CD4-positive, alpha-beta T cell treated with Interleukin-15 for 1 hour (primary cell): ENCODE measurements at places on chromosomes 13 and 19.
A peak's percentile ranks its signal among the peaks of the same experiment; 100 is the strongest.

GRCh38 chr19:2282062-2282861, at the start of gene PEAK3:
Gene PEAK3 (minus strand): TSS chr19:2282175. CDS start chr19:2280931, 1,244 bp downstream.
- peak; percentile 58 for DNase-seq

GRCh38 chr19:27775395-27775794, 1437.6 kb downstream of the UQCRFS1 start:
- DNase-seq = no peak

- DNase-seq = no peak
Measured at GRCh38 chr13:48593536-48593935, 60.2 kb upstream of the CYSLTR2 start.

DNA sequence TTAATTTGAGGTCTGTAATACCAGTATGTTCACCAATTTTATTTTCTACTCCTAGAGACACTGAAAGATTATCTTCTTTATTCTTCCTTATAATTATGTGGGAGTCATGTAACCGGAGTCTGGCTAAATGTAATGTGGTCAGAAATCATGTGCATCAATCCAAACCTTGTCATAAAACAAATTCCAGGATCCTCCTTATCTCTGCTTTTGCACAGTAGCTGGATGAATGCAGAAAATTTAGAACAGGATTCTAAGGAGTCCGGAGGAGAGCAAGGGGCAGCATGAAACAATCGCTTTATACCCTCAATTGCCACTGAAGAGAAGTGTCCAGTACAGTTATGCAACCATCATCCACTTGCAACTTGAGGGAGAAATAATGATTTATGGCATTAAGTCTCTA, 2674.7 kb upstream of the PCDH20 start:
- no peak for DNase-seq

DNA sequence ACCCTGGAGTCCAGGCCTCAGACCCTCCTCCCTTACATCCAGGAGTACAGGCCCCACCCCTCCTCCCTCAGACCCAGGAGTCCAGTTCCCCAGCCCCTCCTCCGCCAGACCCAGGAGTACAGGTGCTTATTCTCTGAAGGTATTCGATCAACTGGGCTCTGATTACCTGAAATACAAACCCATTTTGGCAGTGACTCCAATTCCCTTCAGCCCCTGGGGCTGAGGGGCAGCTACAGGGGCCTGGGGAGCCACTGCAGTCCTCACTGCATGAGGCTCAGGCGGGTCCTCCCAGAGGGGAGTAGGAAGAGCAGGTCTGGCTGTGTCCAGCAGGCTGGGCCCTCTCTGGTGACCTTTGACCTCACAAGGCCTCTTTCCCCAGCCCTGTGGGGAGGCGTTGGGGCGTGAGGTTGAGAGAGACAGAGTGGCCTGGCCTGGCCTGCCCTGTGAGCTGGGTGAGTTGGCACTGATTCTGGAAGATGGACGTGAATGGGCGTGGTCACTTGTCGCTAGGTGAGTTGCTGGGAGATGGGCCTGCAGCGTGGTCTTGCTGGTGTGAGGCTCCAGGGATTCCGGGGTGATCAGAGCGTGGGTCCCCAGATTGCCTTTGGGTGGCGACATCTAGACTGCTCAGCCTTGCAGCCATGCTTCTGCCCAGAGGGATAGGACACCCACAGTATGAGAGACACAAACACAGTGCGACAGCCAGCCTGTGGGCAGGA, 3.1 kb downstream of the BCAT2 start:
- no peak for DNase-seq

- no peak for DNase-seq
Measured at GRCh38 chr19:50266896-50267295, 62.3 kb downstream of the KCNC3 start.

DNA sequence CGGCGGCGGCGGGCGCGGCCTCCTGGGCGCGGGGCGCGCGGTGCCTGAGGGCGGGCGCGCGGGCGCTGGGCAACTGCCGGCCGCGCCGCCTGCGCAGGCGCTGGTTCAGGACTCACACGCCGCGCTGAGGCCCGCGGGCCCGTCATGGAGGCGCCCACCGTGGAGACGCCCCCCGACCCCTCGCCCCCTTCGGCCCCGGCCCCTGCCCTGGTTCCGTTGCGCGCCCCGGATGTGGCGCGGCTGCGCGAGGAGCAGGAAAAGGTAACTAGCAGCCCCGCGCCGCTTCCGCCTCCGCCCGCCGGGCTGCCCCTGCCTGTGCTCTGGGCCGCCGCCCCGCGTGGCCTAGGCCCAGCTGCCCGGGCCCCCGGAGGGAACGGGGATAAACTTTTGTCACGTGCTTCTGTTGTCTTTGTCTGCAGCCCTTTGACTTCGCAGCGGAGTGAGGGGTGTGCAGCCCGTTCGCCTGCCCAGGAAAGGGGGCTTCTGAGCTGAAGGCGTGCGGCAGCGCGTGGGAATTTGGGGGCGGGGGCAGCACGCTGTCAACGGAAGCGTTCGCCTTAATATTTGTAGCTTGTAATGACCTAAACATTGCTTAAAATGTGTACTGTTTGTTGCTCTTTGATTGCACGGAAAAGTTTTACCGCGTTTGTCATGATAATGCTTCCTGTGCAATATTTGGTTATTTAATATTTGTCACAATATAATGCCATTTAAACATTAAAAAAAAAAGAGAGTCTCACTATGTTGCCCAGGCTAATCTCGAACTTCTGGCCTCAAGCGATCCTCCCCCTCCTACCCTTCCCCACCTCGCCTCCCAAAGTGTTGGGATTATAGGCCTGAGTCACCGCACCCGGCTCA, 594 bp downstream of the URI1 start:
- peak; percentile 68 for DNase-seq

DNA sequence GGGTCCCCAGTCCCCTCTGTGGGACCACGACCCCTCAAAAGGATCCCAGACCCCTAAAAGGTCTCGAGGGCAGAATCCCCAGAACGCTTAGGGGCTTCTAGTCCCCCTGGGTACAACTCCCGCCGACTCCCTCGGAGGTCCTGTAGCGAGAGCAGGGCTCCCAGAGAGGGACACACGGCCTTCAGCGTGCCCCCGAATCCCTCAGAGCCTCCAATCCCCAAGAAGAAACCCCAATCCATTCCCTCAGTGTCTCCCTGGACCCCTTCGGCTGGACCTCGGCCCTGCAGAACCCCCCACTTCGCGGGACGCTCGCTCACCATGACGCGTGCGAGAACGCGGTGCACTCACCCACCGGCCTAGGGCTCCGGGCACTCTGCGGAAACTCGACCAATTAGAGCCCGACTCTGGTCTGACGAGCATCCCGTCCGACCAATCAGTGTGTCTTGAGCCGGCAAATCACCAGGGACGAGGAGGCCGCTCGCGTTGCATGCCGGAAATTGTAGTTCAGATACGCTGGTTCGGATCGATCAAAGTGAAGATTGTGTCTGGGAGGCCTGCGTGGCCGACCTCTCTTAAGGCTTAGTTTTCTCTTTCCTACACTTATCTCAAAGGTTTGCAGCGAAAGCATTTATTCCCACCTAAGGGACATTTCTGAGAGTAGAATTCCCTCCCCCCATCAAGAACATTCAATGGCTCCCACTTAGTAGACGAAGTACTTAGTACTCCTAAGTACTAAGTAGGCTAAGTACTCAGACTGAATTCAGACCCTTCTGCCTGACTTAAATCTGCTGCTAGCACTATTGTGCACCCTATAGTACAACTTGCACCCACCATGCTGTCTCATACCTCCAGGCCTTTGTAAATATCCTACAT, at the start of gene TMEM161A:
TSS of gene TMEM161A (minus strand) at position 370 of the 873 bp plus-strand sequence. CDS start at position 320, 50 bp downstream.
- DNase-seq = peak; percentile 97

GRCh38 chr19:35316560-35316959, 12.4 kb upstream of the CD22 start:
- no peak for DNase-seq

GRCh38 chr13:113581871-113582270, 2.7 kb upstream of the TFDP1 start:
- DNase-seq = no peak

DNA sequence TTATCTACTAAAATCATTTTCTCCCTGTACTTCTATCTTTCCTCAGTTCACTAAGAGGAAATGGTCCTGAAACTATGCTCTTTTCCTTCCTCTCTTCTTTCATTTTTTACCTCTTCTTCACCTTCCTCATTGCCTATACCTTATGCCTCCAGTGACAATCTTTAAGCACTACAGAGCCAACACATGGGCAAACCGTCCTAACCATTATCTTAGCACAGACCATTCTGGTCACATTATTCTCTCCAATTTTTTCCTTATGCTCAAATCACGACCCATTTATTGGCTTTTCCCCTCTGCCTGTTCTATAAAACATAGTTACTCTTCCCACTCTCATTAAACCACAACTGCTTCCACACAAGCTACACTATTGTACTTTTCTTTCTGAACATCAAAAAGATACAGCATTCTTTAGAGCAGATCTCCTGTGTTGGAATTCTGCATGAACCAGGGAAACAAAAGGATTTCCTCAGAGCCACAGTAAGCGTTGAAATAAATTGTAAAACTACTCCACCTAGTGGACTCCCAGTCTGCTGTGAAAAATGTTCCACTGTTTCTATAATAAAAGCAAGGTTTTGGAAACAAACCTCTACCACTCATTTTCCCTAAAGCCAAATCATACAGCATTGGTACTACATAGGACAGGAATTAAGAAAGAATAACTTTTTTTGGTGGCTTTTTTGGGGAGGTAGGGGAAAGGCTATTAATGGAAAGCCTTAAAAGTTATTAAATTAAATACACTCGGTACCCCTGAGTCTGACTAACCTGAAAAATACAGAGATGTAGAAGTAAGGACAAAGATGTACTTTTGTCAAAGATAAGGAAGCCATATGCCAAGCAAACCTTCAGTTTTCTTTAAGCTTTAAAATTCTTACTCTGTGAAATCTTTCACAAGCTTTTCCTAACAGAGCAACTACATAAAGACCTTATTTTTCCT, 19.5 kb downstream of the NUFIP1 start:
- DNase-seq = no peak

DNA sequence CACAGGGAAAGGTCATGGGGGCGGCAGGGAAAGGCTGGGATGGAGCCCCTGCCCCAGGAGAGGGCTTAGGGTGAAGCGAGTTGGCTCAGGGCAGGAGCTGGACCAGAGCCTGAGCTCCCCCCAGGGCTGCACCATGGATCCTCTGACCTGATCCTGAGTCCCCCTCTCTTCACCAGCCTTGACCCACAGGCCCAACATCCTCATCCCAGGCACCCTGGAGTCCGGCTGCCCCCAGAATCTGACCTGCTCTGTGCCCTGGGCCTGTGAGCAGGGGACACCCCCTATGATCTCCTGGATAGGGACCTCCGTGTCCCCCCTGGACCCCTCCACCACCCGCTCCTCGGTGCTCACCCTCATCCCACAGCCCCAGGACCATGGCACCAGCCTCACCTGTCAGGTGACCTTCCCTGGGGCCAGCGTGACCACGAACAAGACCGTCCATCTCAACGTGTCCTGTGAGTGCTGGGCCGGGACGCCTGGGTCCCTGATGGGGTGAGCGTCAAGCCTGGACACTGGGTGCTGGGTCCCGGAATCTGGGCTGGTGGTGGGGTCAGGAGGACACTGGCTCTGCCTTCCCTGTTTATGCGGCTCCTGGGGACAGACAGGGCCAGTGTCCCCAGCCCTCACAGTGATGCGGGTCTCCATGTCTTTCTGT, 842 bp downstream of the SIGLEC9 start:
- no peak for DNase-seq

DNA sequence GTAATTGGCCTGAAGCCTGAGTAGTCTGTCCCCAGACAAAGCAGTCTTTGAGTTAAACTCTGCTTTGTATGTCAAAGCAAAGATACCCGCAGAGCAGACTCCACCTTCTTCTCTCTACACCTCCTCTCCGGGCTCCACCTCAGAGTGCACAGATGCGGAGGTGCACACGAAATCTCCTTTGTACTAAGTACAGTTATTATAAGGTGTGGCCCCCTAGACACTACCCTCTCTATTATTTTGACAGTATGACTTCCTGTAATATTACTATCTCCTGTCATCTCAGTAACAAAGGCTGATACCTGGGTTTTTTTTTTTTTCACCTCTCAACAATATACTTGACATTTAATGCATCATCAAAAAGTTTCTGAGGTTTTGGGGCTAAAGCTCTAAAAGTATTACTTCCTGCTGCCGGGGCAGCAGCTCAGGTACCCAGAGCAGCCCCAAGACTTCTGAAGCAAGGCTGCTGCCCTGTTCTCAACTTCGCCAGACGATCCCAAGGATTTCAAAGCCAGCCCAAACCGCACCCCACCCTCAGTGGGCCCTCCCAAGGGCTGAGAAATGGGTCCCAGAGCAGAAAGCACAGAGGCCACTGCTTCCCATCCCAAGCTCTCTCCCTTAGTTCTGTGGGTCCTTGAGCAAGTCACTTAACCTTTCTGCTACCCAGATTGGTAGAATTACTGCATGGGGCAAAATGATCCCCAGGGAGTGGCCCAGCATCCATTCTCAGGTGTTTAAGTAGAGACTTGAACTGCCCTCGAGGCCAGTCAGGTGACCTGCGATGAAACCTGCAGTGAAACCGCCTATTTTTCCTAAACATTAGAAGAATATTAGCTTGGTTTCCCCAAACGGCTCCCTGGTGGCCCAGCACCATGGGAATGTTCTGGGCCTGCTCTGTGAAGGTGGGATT, 180.6 kb downstream of the FOXO1 start:
- DNase-seq = peak; percentile 82

- no peak for DNase-seq
Measured at GRCh38 chr19:17641181-17641580, 47.0 kb downstream of the UNC13A start.

GRCh38 chr13:36891752-36892151, 28.3 kb downstream of the SMAD9 start:
- no peak for DNase-seq

DNA sequence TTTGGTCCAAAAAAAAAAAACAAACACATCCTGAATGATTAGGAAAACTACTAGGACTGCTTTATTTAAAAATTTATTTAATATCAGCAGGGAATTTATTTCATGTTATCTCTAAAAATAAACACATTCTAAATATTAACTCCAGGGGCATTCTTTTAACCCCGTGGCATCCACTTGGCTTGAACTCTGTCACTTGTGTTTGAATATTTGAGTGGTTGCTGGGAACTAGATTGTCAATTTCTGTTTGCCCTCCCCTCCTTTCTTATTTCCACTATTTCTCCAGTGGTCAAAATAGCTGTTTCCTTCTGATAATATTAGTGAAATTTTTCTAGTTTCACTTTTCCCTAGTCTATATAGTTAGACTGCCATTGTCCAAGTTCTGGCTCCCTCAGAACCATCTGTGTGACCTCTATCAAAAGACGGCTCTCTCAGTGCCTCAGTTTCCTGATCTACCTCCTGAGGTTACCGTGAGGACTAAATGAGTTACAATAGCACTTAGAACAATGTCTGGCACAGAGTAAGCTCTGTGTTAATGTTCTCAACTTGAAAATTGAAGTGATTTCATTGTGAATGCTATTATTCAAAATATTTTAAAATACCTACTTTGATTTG, 107.3 kb downstream of the FGF14 start:
- DNase-seq = no peak

DNA sequence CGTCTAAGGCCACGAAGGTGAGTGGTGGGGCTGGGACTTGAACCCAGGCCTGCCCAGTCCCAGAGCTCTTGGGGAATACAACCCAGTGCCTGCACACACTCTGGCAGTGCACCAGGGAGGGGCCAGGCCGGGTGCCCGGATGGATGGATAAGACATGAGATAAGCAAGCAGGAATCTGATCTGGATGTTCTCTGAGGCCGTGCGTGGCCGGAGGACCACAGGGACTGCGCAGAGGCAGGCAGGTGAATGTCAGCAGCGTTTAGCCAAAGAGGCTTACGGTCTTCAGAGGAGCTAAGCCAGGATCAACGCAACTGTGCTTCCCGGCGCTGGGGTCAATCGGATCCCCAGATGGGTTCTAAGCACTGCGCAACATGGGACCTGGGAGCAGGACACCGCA, 1.5 kb downstream of the ZNF787 start:
- no peak for DNase-seq

- no peak for DNase-seq
Measured at GRCh38 chr13:54852831-54853230, 1824.2 kb downstream of the OLFM4 start.
